ENCODE measurements at places on chromosomes 5 and 9.

- no peak for DNase-seq
Measured at GRCh38 chr5:144156767-144157171, 13.7 kb downstream of the YIPF5 start.

DNA sequence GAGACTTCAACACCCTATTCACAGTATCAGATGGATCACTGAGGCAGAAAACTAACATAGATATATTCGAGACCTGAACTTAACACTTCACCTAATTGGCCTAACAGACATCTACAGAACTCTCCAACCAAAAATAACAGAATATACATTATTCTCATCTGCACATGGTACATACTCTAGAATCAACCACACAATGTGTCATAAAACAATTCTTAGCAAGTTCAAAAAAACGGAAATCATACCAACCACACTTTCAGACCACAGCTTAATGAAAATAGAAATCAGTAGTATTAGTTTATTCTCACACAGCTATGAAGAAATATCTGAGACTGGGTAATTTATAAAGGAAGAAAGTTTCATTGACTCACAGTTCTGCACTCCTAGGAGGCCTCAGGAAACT, 387.9 kb downstream of the DEPDC1B start:
- DNase-seq: no peak

DNA sequence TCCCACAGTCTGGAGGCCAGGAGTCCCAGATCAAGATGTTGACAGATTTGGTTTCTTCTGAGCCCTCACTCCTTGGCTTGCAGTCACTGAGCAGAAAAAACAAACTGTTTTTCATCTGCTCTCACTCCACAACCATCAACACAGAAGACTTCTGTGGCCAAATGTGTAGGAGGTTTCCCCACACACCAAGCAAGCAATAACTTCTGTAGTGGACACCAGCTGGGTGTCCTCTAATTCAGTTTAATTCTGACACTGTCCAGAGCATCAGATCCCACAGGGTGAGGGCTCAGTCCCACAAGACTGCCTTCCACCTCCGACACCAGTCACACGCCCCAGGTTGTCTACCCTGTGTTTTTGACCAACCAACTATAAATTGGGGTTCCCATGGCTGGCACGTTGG, 209.9 kb downstream of the AOPEP start:
- no peak for DNase-seq

DNA sequence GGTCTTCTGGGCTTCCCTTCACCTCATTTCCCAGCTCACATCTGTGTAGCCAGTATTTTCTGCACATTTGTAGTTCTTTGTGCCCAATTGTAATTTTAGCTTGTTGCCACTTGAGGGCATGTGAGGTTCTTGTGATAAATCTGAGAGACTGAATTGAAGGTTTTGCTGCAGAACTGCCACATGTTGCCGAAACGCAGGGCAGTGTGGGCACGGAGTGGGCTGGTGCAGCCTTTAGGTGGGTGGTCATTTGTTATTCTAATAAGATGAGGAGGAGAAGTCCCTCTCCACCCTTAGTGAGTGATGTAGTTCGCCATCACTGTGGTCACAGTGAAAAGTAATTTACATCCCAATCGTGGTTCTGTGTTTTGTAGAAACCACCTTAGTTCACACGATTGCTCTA, 21.2 kb downstream of the OTULIN start:
- peak; percentile 34 for DNase-seq

DNA sequence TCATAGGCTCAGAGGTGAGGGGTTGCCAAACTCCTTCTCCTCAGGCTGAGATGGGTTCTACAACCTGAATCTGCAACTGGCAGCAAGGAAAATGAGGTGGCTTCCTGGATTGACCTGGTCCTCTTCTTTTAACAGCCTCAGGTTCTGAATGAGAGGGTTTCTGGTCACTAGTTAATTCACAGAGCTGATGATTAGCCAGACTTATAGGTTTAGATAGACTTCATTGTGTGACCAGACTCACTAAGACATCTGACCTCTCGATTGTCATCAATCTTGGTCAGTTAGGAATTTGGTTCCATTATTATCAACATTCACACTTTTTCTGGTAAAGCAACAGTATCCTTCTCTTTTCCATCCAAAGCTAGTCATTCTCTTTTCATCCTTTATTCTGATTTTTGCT, 257.9 kb downstream of the PAPPA start:
- no peak for DNase-seq
